Kasumi-1 (cell line): ENCODE measurements at places on chromosomes 3 and 15.

DNA sequence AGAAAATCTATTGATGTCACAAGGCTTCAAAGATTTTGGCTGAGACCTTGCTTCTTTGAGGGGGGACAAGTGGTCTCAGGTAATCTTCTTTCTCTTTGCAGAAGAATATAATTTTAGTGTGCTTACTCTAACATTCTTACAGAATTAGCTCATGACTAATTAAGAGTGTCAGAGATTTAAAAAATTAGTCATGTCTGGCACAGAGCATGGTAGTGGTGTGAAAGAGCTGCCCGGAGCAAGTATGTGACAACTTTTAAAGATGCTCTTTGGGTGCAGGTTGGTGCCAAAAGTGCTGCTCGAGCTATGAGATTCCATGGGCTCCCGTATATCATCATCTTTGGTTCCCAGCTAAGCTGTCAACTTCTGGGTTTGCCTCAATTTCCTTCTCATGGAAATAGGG lies 31.1 kb downstream of the CYP19A1 start:
- DNase-seq = no peak

- DNase-seq = no peak
Measured at GRCh38 chr3:178875836-178876235, 195.8 kb downstream of the ZMAT3 start.

GRCh38 chr3:13663781-13664535 lies 115.0 kb downstream of the FBLN2 start:
- DNase-seq = no peak

GRCh38 chr3:140007081-140007480 lies 72.1 kb downstream of the CLSTN2 start:
- no peak for DNase-seq

GRCh38 chr3:20574746-20575145 lies 388.7 kb upstream of the SGO1 start:
- no peak for DNase-seq

GRCh38 chr3:66138336-66139313 lies 82.2 kb upstream of the SLC25A26 start:
- peak; percentile 60 for DNase-seq

GRCh38 chr3:129689036-129689435 lies 82.6 kb upstream of the PLXND1 start:
- DNase-seq = no peak

GRCh38 chr3:42736081-42736480 lies 33.5 kb upstream of the HHATL start:
- no peak for DNase-seq

DNA sequence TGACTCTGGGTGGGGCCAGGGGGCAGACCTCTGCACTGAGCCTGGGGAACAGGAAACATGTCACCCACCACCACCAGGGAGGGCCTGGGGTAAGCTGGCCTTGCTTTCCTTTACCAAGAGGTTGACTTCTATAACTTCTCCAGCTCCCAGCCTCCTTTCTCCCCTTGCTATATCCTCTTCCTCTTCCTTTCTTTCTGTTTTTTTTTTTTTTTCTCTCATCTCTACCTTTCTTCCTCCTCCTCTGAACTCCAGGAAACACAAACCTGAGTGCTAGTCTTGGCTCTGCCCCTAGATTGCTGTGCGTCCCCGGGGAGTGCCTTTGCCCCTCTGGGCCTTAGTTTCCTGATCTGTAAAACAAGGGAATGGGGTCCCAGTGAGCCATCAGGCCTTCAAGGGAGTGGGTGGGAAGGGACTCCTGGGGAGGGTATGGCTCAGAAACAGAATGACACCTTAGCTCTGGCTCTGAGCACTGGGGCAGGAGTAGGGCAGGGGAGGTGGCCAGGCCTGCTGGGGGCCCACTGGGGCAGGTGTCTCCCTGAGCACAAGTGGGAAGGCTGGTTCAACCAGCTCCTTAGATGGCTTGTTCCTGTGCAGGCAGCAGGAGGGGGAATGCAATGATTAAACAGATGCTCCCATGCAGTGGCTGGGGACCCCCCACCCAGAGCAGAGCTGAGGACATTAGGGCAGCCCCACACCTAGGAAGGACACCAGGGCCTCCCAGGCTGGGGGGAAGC lies 4.3 kb downstream of the SNX33 start:
- no peak for DNase-seq

DNA sequence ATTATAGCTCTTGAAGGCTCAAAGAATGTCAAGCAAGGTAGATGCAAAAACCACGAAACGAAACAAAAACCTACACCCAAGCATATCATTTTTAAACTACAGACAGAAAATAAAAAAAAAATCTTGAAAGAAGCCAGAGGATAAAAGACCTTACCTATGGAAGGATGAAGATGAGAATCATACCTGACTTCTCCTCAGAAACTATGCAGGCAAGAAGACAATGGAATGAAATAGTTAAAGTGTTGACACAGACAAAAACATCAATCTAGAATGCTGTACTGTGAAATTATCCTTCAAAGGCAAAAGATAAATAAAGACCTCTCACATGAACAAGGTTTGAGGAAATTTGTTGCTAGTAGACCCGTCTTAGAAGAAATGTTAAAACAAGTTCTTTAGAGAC lies 372.0 kb downstream of the ZIC4 start:
- no peak for DNase-seq

DNA sequence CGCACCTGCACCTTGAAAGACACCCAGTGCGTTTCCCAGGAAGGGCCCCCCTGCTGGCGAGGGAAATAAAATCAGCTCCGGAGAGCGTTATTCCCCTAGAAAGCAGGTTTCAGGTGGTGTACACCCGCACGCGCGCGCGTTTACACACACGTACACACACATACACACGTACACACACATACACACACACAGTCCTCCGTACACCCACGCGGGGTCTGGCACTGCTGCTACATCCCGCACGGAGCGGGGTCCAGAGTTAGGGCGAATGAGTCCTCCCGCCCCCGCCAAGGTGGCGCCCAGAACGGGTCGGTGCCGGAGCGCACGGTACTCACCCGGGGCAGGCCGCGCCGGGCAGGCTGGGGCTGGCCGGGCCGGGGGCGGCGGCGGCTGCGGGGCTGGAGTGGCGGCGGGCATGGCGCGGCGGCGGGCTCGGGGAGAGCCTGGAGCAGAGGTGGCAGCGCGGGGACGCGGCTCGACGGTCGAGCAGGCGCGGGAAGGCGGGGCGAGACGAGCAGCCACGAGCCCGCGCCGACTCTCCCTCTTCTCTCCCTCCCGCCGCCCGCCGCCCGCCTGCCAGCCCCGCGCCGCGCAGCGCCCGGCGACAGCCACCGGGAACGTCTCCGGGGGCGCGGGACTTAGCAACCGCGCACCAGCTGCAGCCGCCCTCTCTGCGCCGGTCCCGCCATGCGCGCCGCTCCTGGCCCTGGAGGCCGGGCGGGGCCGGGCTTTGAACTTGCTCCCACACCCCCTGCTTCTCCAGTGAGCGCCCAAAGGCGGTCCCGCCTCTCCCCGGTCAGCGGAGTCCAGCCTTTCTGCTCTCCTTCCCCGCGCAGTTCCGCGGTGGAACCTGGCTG lies at the start of gene DCLK3:
Gene DCLK3 (minus strand): TSS at position 704 of the 854 bp plus-strand sequence. CDS start 290 bp downstream, at position 414.
- DNase-seq = no peak

DNA sequence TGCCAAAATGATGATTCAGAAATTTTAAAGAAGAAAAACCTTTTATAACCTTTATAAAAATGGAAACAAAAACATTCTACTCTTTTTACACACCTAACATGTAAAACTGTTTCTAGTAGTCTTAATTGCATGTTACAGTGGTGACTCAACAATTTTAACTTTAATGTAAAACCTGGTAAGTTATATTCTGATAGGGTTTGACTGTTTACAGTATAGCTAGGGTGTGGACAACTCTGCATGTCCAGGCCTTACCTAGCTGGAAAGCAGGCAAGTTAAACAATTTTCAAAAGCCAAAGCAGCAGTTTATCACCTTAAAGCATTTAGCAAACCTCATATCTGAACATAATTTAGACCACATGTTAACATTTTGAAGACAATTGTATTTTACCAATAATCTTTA lies 328.5 kb downstream of the NEK10 start:
- DNase-seq = no peak
